ENCODE measurements at places on chromosomes 4 and X. TPM values are rescaled to one million over a fixed set of nuclear protein-coding genes. Genes with fewer than 3 reads are reported as not detected.
A peak's percentile ranks its signal among the peaks of the same experiment; 100 is the strongest.

RPA4 gene
- total RNA-seq: 1.1 TPM

SHISA3 gene
- total RNA-seq: 1.6 TPM

DNA sequence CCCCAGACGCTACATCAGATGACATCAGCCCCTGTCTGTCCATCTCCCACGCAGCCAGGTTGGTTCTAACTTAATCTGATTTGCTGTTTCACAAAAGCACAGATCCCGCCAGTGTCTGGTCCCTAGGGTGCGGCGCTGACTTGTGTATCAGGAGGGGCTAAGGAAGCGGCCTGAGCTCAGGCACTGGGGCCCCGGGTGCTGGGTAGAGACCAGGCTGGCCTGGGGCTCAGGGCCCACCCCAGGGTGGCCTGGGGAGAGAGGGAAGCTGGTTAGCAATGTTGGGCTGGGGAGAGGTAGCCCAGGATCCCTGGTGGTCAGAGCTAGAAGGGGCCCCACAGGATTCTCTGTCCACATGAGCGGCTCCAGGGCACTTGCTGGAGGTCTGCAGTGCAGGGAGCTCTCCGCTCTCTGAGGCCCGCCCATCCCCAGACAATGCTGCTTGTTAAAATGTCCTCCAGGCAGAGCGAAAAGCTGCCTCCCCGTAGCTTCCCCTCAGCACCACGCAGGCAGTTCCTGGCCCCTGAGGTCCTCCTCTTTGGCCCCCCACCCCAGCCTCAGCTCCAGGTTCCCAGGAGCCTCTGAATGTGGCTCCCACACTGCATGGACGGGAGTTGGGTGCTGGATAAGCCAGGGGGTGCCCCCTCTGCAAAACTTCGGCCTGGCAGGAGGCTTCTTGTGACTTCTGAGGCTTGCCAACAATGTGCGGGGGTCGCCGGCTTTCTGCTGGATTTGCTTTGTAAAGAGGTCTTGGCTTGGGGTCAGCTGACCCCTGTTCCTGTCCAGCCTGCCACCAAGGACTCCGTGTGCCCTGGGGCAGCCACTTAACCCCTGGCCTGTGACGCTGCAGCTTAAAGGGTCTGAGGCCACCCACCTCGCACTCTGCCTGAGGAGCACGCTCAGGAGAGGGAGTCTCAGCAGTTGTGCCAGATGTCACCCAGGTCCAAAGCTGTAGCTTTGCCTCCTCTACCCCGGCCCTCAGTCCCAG, 112.9 kb downstream of the CPZ start:
- no peak for DNase-seq

DNA sequence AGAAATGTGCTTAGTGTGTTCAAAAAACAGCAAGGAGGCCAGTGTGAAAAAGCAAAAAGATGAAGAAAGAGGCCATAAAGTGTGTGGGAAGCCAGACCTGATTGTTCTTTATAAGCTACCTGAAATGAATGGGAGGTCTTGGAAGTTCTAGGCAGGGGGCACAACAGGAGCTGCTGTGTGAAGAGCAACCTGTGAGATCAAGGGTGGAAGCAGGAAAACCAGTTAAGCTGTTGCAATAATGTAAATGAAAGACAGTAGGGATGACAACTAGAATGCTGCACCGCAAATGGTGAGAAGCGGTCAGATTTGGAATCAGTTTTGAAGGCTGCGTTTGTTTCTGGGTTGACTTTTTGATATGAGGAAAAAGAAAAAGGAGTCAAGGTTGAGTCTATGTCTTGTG, 123.5 kb downstream of the TMEM144 start:
- DNase-seq: no peak

DNA sequence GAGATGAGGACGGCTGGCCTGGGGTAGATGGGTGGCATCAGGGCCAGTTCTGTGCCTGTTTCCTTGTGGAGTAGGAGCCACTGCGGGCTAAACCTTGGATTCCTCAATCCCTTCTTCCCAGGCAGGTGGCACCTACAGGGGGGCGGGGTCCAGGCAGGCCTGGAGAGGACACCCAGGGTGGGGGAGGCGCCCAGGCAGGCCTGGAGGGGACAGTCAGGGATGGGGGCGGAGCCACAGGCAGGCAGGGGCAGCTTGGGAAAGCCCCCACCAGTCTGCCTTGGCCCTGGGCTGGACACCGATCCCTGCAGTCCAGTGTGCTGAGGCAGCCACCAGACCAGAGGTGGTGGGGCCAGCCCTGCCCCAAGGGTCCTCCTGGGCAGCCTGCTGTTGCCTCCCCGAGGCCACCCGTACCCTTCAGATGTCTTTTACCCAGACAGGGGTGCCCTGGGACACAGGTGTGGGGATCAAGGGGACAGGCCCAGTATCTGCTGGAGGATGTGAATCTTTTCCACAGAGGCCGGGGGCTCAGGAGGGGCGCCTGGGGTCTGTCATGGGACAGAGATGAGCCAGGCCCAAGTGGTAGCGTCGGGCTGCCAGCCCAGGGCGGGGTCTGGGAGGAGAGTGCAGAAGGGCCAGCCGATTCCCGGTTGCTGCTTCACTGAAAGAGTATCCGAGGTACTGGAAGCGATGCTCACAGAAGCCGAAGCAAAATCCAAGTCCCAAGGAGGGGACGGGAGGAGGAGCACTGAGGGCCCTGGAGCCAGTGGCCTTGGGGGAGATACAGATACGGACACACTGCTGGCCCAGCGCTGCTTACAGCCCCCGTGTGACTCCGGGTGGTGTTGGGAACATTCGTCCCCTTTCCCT, 34.5 kb downstream of the LRPAP1 start:
- no peak for DNase-seq

GRCh38 chr4:142447009-142447408, 399.1 kb downstream of the INPP4B start:
- DNase-seq: no peak

- no peak for DNase-seq
These were observed 94.4 kb upstream of the GUCY1A1 start for GRCh38 chr4:155572106-155572703.

DNA sequence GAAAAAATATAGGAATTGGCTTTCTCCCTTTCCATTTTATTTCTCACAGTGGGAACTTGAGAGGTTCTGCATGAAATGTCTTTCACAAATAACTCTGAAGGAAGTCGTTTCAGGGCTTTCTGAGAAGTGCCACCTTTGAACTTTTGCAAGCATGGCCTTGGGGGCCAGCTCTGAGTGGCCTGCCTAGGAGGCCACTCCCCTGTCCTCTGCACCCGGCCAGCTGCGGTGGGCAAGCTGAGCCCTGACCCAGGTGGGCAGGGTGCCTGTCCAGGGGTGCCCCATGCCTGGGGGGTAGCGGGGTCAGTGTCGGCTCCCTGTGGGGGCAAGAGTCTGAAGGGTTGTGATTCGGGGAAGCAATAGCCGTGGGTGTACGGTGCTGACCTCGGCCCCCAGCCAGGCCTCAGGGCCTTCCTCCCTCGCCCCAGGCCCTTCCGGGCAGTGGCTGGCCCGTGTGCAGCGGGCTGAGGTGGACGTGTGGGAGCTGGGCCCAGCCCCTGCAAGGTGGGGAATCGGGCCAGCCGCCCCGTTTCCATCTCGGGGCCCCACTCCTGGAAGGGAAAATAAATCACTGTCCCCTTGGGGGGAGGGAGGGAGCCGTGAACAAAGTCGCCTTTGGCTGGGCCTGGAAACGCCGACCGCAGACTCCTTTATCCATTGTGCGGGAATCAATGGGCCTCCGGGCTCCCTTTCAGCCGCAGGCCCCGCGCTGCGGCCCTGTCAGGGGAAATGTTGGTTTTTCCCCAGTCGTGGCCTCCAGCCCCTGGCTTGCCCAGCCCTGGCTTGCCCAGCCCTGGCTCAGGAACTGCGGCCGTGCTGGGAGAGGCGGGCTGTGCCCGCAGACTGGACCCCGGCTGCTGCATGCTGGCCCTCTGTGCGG, 3.1 kb downstream of the FGFRL1 start:
- DNase-seq: no peak

DNA sequence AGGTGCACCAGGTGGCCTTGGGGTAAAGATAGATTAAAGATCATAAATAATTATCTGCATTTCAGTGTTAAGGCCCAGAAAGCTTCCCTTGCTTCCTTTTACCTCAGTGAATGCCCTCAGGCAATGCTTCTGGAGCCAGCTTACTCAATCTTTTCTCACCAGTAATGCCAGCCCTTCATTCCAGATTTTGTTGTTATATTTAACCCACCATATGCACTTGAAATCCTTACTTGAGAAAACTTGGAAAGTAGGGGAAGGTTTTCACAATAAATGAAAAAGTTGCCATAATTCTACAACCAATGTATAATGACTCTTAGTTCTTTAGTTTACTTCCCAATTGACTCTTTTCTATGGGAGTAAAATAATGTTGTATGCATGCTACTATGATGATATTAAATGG, 17.1 kb upstream of the PBDC1 start:
- DNase-seq: no peak

DNA sequence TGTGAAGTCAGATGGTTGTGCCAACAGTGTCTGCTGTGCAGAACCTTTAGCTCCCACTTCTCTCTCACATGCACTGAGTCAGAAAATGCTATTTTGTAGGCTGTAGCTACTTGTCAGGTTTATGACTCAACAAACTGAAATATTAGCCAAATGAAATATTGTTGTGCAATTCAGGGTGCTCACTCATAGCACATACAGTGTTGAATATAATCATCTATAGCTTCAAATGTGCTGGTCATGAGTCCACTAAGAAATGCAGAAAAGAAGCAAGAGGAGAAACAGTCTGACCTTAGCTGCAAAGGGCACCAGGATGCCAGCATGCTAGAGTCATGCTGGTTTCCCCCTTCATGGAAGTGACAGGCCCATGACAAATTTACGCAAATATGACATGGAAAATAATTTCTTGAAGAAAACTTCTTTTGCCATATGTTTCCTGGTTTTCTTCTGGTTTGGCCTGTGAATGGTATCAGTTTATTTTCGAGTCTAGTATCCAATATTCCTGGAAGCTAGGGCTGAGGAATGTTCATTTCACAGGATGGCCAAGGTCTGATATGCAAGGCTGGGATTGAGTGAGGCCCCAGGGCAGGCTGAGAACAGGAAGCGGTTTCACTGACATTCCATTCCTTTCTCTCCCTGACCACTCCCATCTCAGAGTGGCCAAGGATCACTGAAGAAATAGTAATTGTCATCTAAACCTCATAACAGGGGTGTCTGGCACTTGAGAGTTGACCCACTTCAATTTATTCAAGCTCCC, 10.3 kb upstream of the CXCL2 start:
- peak; percentile 27 for DNase-seq

- DNase-seq: no peak
These were observed 53.2 kb upstream of the NR3C2 start for GRCh38 chr4:148495463-148495862.

DNA sequence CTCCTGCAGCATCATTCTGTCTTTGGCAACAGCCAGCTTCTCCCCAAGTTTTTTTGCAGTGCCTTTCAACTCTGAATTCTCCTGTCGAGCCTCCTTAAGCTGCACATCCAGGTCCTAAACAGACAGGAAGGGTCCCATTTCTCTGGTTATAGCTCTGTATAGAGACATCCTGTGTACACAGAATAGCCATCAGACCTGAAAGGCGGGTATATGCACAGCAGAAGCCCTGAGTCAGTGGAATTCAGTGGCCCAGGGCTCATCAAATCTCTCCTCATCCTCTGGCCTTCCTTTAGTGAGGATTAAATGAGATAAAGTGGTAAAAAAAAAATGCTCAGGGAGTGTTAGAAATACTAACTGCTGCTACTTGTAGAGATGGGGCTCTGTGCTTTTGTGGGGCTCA, 73.8 kb downstream of the FAM184B start:
- DNase-seq: no peak

DNA sequence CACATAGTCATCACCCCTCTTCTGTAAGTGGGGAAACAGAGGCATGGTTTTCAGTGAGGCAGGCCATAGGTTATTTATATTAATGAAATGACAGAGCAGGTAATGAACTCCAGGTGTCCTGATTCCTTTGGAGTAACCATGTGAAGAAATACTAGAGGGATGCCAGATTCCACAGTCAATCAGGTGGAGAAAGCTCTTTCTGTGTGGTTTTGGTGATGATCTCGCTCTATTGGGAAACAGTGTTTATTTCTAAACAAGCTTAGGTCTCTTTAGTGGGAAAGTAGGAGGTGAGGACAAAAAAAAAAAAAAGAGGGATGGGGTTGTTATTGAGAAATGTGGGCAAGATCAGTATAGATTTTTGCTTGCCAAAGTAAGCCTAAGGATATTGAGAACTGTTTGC, 12.2 kb downstream of the DOCK11 start:
- DNase-seq: no peak

- no peak for DNase-seq
These were observed 58.5 kb downstream of the RTL9 start for GRCh38 chrX:110417128-110417527.

DNA sequence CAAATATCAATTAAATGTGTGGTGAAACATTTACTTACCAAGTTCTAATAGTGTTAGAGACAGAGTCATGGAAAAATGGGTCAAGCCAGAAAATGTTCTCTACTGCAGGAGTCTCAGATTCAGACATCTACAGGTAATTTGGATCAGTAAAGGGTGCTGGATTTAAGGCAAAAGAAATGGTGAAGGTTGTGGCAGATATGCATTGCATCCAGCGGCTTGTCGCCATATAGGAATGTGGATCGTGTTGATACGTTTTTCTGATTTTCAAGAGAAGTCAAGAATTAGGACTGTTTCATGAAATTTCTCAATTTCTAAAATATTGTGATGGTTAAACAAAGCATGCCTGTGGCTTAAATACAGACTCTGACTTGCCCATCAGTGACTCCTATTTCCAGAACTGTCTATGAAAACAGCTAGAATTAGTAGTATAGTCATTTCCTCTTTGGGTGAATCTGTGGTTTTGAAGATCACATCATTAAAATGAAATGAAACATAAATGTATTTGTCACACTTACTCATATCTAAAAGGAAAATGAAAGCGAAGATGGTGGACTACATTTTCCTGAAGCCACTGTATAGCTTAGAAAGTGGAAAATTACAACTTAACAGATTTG, 110.1 kb upstream of the VEGFC start:
- DNase-seq: no peak

GRCh38 chr4:139918591-139918990, 235.4 kb downstream of the MAML3 start:
- no peak for DNase-seq

- no peak for DNase-seq
These were observed 8.6 kb downstream of the CFAP97 start for GRCh38 chr4:185194924-185195888.

Data from transverse colon (tissue), 4 donors.